Thoracic aorta (tissue), 2 donors: ENCODE measurements at places on chromosomes 2 and 18. TPM values are rescaled to one million over a fixed set of nuclear protein-coding genes. Genes with fewer than 3 reads are reported as not detected.

KYNU gene
- total RNA-seq = 14.3 TPM

CFC1 gene
- not detected for total RNA-seq

ANKRD23 gene
- 8.4 TPM for total RNA-seq

DNAJC5G gene
- total RNA-seq = not detected

USP14 gene
- 26.2 TPM for total RNA-seq

GRCh38 chr2:232126301-232127099 is 165.0 kb downstream of the DIS3L2 start:
- DNase-seq = no peak

- DNase-seq = peak; percentile 48
Observed at GRCh38 chr18:22465859-22466457, 48.2 kb upstream of the CTAGE1 start.

DNA sequence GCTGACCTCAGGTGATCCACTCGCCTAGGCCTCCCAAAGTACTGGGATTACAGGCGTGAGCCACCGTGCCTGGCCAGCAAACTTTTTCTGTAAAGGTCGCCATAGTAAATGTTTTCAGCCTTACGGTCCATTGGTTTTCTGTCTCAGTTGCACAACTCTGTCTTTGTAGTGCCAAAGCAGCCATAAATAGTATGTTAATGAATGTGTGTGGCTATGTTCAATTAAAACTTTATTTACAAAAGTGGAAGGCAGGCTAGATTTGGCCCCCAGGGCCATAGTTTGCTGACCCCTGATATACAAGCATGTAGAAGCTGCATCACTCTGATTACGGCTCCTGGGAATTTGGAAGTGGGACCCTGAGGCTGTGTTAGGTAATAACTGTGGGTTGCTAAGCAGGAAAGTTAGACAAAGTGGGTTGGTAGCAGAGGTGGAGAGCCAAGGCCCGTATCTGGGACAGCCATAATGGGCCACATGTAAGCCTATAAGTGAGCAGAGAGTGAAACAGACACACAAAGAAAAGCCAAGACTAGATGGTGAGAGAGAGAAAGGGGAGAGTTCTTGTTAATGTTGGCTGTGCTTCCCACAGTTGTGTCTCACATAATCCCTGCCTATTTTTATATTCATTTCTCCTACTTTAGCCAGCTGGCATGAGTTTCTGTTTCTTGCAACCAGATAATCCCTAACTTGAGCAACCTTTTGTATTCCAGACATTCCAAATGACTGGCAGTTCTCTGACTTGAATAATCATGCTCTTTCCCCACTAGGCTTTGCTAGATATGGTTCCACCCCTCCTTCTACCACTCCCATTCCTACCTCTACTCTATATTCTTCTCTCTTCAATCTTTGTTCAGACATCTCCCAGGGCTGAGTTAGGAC is 223.3 kb upstream of the STON1 start:
- no peak for DNase-seq

DNA sequence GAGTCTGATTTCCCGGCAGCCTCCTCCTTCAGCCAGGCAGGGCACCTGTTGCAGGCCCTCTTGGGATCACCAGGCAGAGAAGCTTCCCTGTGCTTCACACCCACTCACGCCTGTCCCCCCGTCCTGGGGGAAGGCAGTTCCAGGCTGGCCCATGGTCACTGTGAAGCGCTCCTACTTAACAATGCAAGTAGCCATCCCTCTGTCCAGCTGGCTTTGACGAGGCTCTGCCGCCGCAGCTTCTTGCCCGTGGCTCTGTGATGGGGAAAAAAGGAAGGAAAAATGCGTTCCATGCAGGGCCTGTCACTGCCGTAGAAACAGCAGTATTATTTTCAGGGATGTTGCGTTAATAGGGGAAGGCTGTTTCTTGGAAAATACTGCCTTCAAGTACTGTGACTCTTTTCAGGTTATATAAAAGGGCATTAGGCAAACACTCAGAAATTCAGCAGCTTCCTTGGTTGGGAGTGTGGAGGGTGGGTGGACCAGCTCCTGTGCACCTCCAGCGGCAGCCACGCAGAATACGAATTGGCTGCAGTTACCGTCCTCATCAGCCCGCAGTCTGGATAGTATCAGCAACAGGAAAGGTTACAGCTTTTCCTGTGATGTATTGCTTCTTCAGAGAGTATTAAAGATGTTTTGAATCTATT is 232.3 kb downstream of the KLHL29 start:
- DNase-seq = no peak

GRCh38 chr2:152134488-152135280 is 35.8 kb upstream of the CACNB4 start:
- no peak for DNase-seq

GRCh38 chr2:217326238-217327022 is 466.6 kb upstream of the TNP1 start:
- DNase-seq = no peak

DNA sequence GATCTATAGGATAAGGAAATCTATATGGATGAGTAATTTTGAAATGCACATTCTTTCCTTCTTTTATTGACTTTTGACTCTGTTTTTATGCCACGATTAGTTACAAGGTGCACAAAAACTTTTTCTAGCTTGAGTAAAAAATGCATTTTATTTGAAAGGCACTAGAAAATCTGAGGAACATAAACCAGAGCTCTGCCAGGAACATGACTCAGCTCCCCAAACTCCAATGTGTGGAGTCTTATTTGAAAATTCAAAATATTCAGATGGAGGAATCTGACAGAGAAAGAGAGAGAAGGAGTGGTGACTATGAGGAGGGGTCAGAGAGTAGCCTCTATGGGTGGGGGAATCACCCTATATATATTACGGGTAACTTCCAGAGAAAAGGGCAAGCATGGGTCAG is 231.0 kb downstream of the DCC start:
- DNase-seq = no peak

DNA sequence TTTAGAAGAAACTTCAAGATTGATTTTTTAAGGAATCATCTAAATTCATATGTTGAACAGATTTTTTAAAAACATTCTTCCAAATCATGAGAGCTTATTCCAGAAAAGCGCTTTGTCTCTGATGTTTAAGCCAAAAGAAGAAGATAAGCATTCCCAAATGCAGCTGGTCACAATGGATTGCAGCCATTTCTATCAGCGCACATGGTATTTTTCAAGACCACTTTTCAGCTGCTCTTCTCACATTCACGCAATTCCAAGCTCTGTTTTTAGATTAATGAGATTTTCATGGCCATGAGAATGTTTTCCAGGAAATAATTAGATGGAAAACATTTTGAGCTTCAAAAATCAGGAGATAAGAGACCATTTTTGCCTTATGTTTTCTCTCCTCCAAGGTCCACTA is 8.7 kb downstream of the OSBPL1A start:
- DNase-seq = no peak

GRCh38 chr18:69161383-69162028 is 239.2 kb upstream of the DOK6 start:
- DNase-seq = no peak

DNA sequence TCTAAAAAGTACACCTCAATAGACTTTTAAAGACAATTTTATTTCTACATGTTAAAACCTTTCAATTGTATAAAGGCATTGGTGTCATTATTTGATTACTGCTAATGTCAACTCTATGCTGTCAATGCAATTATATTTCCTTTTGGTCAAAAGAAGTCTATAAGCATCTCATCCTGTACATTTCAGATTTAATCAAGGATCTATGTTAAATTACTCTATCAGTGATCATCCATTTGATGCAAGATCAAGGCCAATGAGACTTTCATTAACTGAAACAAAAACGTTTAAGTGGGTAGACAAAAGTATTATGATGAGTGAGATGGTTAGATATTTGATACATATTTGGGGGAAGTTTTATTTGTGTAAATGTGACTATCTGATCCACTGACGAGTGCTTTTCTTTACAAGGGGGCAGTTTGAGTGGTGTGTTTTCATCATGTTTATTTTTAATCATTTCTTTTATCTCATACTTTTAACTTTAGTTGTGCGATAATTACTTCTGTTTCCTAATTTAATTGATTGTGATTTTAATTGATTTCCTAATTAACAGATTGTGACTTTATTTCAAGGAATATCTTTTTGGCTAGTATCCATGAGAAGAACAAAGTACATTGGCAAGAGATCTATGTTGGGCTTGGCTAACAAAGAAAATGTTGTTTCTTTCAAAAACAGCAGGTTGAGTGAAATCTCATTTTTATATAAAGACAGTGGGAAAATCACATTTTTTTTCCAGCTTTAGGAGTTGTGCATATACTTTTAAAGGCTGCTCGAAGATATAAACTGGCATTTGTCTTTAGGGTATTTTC is 1.1 kb downstream of the ARHGAP28 start:
- no peak for DNase-seq

DNA sequence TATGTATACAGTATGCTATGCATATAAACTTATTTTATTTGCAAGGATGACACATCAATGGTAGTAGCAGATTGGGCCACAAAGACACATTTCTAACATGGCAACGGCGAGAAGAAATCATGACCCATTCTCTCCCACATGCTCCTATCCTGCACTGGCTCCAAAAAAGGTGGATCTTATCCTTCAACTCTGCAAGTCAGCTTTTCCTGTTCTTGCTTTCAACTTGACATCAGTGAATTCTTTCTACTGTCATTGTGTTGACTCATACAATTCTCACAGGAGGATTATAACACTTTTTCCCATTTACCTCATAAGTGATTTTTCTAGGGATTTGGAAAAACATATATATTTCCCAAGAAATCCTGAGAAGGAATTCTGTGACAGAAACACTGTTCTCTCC is 53.1 kb downstream of the ACVR1 start:
- DNase-seq = no peak

DNA sequence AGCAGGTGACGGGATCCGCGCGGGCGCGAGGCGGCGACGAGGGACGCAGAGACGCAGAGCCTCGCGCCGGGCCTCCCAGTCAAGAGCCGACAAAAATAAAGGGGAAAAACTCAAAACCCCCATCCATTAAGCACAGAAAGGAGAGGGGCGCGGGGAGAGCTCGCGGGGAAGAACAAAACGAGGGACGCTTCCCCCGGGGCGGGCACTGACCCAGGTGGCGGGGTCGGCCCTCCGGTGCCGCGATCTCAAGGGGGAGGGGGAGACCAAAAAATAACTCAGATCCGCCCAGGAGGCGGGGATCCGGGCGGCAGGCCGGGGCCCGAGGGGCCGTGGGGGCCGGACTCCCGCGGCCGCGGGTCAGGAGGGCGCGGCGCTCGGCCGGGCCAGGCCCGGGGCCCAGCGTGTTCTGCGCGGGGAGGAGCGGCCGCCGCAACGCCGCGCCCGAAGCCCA is 597 bp downstream of the RNF103 start:
- DNase-seq = no peak
